ENCODE measurements at places on chromosomes 16 and 17.

GRCh38 chr16:72886346-72886974, 161.5 kb downstream of the ZFHX3 start:
- DNase-seq: no peak

- no peak for DNase-seq
Measured at GRCh38 chr16:58832386-58832895, 98.3 kb upstream of the GOT2 start.

DNA sequence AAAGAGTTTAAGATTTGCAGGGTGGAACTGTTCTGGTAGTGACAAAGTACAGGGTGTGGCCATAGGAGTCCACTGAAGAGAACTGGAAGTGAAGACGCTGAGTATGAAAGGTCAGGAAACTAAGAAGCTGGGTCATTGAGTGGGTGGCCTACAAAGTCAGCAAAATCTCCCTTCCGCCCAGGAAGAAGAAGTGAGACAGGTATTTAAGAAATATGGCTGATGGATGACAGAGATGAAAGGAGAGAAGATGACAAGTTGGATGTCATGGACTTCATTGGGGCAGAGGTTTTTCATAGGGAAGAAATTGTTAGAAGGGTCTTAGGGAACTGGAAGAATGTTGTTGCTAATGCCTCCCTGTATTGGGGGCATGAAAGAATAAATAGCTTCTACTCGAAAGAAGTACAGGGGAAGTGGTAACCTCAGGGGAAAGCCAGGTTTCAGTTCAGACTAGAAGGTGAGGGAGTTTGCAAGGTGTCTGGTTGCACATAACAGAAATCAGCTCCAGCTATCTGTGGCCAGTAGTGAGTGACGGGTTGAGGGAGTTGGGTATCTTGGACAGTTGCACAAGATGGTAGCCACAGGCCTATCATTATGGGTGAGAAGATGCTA, 33.6 kb upstream of the MED13 start:
- DNase-seq: no peak

GRCh38 chr17:77819497-77819896, 139.0 kb upstream of the TNRC6C start:
- no peak for DNase-seq

DNA sequence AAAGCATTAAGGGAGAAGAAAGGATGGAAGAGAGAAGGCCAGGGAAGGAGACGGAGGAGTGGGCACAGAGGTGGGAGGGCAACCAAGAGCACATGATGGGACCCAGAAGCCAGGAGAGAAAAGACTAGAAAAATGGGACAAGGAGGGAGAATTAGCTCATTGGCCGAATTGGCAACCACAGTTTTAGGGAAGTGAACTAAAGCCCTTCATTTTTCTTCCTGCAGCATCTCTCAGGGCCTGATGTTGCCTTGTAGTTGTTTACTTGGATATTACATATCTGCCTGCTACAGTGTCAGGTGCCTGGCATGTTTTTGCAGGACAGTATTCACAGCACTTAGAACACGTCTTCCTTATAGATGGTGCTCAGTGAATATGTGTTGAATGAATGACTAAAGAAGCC, 19.0 kb downstream of the EMP2 start:
- DNase-seq: no peak

DNA sequence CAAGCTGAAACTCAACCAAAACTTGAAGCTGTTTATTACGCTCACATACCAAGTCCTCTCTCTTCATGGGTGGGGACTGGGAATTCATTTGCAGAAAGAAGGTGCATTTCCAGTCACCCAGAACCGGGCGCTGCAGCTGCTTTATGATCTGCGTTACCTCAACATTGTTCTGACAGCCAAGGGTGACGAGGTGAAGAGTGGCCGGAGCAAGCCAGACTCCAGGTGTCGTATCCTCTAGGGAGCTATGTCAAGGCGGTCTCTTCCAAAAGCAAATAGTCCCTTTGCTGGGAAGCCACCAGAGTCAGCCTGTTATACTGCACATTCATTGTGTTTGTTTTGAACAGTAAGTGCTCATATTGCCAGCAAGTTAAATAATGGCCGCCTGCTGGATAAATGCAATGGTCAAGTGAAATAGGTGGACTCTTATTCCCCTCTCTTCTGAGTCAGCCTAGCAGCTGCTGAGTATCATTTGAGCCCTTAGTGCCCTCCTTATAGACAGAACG, 12.7 kb downstream of the COG1 start:
- no peak for DNase-seq

Measured in activated T-helper 2 cell treated with anti-CD3 and anti-CD28 coated beads, Interferon-gamma antibody, Interleukin-2, Interleukin-4, amounts not matched to agents 10 μg/mL and 5 μg/mL and 100 μg/mL, durations not matched to agents 14 hours and 24 hours and 36 hours (primary cell).